ENCODE measurements at places on chromosomes 2 and 18. TPM values are rescaled to one million over a fixed set of nuclear protein-coding genes. Genes with fewer than 3 reads are reported as not detected.

GRCh38 chr2:204434660-204435462 lies 110.4 kb upstream of the PARD3B start:
- DNase-seq: no peak

GRCh38 chr2:53567073-53567472 lies 200.5 kb upstream of the CHAC2 start:
- DNase-seq: no peak

DNA sequence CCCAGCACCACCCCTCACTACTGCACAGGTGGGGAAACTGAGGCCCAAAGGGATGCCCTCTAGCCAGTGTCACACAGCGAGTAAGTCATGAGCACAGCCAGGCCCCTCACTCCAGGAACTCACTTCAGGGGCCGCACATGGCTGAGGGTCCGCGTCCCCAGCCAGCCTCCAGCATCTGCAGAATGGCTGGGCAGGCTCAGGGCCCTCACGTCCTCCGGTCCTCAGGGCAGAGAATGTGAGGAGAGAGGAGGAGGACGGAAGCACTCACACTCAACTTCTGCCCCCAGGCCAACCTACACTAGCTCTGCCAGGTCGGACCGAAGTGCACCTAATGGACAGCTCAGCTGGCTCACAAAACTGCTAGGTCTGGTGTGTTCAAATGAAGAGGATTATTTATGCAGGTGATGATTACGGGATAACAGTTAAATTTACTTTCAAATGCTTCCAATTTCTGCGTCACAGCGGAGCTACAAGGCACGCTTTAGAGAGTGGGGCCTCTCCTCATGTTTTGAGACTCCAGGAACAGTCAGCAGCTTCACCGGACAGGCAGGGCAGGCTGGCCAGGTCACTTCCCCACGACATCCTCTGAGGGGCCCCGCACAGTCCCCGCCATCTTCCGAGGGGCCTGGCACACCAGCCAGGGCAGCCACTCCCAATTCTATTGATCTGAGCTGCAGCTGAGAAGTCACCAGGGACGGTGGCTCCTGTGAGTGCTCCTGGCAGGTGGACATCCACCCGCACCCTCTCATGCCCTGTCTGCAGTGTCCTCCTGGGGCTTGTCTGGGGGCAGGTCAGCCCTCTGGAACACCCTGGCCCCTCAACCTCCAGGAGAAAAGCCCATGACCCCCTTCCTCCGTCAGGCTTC lies 26.5 kb downstream of the KIF1A start:
- DNase-seq: no peak

DNA sequence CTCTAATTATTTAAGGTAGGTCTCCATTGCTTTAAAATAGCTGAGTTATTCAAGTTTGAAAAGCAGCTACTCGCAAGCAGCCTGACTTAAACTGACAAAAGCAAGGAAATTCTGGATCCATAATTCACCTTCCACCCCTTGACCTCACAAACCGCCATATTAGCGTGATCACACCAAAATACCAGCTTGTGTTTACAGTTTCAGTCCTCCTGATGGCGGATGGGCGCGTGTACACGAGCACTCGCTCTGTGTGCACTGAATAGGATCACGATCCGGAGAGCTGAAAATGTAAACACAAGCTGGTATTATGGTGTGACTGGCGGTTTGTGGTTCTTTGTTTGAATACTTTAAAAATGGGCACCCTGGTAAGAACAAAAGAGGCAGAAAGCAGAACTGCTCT lies 42.4 kb upstream of the PSMD14 start:
- DNase-seq: no peak

DNA sequence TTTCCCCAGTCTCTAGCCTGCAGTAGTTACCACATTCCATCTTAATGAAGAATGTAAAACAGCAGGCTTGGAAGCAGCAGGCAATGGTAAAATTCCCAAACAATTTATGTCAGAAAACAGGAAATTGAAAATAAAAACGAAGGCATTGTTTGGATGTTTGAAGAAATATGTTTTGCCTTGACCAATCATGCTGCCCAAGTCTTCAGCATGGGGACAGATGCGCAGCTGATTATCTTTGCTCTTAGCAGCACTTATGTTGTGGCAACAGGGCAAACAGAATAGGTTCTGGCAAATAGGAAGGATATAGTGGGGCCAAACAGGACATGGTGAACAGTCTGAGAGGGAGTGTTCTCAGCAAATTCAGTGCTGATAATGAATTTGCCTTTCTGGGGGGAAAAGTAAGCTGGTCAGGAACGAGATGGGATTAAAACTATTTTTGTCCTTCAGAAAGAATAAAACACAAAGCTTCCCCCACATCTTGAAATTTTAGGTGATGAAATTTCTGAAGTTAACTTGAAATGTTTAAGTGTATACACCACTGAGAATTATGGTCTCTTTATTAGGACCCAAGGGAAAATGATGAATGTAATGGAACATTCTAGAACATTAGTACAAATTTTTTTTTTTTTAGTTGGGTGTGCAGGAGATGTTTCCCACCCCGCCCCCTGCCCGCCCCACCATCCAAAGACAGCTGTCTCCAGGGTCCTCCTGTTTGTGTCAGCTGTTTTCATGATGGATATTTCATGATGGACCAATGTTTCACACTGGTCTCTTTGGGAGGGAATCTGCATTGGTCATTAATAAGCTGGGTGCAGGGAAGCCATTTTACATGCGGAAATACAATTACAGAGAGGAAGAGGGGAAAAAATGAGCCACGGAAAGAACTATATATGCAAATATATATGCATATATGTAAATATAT lies 239.5 kb upstream of the REV1 start:
- no peak for DNase-seq

CD28 gene
- 128 TPM for total RNA-seq

LOXL3 gene
- 0.25 TPM for total RNA-seq

All from CD4-positive, alpha-beta T cell (primary cell).